ENCODE measurements at places on chromosomes 3 and 15.

DNA sequence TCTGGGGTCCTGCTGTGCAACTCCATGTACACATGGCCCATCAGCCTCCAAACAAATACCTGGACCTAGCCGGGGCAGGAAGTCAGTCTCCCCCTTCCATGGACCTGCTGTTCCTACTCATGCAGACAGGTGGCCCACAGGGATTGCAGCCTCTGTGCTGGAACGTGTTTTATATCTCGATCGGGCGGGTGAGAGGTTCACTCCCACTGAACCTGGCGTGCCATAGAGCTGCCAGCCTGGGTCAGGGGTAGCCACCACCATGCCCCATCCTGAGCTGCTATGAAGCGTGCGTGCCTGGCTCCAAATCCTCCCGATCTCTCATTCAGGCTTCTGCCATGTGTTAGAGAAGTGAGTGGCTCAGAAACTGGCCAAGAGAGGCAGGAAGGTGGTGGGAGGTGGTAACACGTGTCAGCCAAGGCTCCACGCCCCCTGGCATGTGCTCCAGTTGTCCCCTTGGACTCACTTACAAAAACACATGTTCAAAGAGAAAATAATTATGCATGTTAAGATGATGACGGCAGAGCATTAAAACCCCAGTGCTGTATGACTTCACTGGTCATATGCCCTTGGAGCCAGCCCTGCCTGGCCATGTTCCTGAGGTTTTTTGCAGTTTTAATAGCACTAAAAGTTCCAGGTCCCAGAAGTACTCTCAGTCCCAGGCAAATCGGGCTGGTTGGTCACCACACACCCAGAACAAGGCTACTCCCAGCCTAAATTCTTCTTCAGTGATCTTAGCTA, 30.6 kb downstream of the CTSH start:
- no peak for DNase-seq

DNA sequence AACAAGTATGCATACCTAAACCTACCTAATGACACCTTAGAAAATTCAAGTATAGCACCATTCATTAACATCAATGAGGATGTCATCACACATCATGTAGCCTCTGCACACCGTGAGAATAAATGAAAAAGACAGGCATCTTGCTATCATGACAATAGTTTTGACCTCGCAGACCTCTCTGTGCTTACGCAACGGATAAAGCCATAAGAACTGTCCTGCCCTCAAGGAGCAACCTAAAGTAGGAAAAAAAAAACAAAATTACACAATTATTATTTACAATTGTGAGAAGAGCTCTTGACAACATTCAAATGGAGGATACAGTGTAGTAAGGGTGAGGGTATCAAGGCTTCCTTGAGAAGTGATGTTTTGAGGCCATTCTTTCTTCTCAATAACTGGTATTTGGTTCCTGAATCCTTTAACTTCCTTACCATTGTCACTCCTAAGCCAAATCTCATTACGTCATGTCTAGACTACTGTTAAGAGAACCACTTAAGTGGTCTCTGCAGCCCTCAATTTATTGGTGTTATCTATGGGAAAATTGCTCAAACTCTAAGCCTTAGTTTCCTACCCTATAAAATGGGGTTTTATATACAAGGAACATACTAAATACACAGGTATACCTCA, 7.0 kb upstream of the SETD5 start:
- no peak for DNase-seq

DNA sequence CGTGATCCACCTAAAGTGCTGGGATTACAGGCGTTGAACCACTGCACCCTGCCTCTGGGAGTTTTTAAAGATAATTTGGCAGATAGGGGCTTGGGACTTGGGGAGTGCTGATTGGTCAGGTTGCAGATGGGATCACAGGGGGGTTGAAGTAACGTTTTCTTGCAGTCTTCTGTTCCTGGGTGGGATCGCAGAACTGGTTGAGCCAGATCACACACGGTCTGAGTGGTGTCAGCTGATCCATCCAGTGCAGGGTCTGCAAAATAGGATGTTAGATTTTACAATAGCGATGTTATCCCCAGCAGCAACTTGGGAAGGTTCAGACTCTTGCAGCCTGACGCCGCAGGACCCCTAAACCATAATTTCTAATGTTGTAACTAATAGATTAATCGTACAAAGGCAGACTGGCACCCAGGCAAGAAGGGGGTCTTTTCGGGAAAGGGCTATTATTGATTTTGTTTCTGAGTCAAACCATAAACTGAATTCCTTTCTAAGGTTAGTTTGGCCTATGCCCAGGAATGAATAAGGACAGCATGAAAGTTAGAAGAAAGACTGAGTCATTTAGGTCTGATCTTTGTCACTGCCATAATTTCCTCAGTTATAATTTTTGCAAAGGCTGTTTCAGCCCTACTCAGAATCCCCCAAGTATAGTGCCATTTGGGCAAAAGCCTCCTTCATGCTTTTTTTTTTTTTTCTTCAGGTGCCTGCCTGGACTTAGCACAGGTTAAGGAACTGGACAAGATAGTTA, 1.5 kb upstream of the CA12 start:
- no peak for DNase-seq

DNA sequence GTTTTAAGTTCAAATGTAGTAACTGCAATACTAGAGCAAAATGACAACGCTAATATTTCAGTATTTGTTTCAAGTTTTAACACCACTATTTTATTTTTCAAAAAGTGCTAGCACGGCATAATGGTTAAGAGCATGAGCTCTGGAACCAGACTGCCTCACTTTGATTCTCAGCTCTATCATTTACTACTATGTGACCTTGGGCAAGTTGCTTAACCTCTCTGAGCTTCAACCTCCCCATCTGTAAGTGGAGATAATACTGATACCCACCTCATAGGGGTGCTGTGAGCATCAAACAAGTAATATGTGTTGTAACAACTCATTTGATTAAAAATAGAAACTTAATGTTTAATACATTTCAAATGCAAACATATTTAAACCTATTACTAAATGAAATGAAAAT, 115.4 kb upstream of the NPHP3 start:
- no peak for DNase-seq

DNA sequence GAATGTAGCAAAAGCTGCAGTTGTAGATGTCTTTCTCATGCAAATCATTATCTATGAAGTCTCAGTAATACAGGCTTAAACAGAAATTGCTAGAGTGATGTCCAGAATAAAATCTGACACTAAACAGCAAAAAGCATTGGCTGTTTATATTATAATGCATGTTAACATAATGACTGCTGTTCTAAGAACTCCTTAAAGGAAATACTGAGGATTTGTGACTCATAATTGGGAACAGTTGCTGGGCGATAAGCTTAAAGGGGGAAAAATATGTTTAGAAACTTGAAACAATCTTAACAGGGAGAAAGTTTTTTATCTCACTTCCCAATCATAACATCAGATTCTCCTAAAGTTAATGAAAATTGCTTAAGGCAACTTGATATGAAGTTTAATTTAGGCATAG, 17.5 kb downstream of the TIPARP start:
- DNase-seq = no peak

GRCh38 chr15:35117543-35118265, 32.6 kb upstream of the NANOGP8 start:
- no peak for DNase-seq

DNA sequence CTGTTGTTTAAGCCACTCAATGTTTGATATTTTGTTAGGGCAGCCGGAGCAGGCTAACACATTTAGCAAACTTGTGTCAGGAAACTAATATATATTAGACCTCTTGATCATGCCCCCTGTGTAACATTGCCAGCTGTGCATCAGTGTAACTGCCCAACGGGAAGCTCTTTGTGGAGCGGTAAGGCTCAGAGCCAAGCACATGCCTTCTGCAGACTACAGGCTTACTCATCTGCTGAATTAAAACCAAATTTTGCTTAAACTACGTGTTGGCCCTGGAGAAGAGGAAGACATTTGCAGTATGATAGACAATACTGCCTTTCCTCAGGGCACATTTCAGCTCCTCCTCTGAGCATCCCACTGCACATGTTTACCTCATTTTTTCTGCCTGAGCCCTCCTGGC, 50.5 kb upstream of the KCNMB2 start:
- no peak for DNase-seq

DNA sequence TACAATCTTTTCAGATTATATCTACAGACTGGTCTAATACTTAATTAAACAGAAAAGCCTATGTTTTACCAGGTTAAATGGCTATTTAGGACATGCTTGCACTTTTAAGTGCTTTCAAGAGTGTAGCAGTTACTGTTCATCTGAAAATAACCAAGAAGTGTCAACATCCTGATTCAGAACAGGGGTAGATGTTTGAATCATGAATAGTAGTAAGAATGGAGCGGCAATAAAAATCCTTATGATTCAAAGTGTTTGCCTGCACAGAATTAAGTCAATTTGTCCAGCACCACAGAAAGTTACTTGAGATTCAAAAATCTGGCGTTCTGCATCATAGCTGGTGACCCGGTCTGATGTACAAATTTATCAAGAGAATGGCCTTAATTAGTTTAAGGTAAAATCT, 48.3 kb downstream of the GREM1 start:
- DNase-seq = no peak

GRCh38 chr3:171462224-171462623, 2.0 kb upstream of the TNIK start:
- DNase-seq = no peak

GRCh38 chr3:110165370-110165743, 828.0 kb upstream of the DPPA4 start:
- DNase-seq = no peak

DNA sequence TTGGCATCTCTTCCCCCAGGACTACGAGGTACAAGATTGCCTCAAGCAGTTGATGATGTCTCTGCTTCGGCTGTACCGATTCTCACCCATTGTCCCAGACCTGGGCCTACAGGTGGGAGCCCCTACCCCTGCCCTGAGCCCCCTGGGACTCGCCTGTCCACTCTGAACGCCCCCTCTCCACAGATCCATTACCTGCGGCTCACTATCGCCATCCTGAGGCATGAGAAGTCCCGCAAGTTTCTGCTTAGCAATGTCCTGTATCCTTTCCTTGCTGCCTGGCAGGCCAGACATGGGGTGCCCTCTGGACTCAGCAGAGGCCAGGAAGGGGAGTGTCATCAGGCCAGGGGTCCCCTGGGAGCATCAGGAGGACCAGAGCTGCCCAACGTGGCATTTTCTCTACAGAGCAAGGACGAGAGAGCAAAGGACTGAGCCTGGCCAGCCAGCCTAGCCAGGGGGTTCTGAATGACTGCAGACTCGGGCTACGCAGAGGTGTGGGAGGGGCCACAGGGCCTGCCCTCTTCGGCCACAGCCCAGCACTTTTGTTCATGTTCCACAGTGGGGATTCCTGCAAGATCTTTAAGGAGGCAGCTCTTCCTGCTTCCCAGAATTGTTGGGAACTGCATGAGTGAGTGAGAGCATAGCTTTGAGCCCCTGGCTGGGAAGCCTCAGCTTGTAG, 11.2 kb downstream of the RNF123 start:
- no peak for DNase-seq

GRCh38 chr3:25592510-25592968, 72.2 kb downstream of the TOP2B start:
- DNase-seq = no peak

- DNase-seq = peak; percentile 25
These were observed 2.8 kb downstream of the EFHB start for GRCh38 chr3:19931180-19931692.
